ENCODE measurements at places on chromosomes 5 and 9.

DNA sequence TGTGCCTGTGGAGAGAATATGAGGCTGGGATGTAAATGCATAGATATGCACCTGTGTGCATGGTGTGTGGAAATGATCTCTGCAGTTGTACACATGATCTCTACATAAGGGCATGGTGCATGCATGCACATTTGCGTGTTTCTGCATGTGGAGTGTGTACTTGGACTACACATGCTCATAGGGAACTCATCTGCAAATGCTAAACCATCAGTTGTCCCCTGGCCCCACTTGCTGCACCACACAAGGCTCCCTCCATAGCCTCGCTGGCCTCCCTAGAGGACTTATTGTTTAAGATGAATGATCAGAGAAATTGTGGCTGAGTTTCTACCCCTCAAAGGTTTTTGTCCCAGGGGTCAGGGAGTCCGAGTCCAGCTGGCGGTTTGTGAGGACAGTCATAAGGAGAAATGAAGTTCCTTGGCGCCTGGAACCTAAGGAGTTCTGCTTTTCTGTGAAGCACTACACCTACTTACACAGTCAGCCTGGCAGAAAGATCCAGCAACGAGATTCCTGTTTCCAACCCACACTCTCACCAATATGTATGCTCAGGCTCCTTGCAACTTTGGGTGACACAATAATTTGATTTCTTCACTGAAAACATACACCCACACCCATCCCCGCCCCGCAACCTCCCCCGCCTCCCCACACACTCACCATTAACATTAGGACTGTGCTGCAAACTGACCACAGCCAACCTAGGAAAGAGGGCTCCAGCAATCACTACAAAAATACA lies 79.9 kb upstream of the CPEB4 start:
- no peak for DNase-seq

- no peak for DNase-seq
These were observed 551.3 kb downstream of the TLE1 start for GRCh38 chr9:81137976-81138568.

DNA sequence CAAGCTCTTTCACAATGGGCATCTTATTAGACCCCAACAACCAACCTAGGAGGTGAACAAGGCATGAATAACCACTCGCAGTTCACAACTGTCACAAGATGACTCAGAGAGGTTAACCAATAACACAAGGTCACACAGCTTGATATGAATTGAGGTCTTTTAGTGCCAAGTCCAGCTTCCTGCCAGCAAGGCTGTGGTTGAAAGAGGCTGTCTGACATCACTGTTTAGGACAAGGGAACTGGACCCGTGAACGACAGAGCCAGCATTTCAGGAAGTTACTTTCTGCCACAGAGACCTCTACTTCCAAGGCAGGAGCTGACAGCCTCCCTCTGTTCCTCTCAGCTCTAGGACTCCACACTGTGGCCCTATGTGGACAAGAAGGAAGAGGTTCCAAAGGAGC lies 53.4 kb upstream of the ALDH1B1 start:
- no peak for DNase-seq

GRCh38 chr9:130905125-130905901 lies 8.7 kb upstream of the QRFP start:
- DNase-seq = no peak

- DNase-seq = no peak
These were observed 16.7 kb upstream of the SLCO4C1 start for GRCh38 chr5:102312586-102313370.

DNA sequence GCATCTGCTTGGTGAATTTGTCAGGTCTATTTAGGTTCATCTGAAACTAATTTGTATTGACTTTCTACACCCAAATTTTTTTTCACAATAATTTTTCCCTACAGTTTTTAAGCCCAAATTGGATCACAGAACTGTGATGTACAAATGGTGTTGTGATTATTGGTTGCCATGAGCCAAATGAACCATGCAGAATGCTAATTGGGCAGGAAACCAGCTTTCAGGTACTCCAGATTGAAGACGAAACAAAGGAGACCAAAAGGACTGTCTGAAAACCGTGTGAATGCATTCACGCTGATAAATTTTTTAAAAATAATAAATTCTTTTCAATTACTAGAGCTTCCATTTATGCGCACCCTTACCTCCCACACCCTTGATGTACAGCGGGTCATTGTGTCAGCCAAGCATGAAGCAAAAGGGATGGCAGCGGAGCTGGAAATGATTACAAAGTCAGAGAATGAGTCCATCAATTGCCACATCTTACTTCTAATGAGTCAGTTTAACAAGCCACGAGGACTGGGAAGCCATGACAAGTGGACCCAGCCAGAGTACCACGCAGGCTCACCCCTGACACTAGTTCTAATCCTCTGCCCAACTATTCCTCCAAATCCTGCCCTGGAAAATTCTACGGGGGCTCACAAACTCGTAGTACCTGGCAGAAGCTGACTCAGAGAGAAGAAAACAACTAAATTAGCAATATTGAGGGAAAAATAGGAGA lies 66.5 kb downstream of the SEMA6A start:
- DNase-seq = no peak

DNA sequence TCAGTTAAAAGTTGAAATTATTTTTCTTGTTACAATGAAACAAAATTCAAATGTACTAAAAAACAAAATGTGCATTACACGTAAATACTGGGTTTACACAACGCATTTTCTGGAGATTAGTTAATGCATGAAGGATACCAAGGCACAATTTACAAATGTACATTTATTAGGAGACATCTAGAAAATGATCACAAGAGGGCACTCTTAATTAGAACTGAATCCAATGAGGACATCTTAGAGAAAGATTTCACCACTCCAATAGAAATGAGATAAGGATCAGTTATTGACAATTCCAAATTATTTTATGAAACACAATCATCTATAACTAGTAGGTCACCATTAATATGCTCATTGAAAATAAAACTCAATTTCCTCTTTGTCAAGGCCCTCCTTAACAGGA lies 36.6 kb upstream of the CDH12 start:
- DNase-seq = no peak

- DNase-seq = no peak
These were observed 6.0 kb upstream of the SIL1 start for GRCh38 chr5:139204196-139204595.

DNA sequence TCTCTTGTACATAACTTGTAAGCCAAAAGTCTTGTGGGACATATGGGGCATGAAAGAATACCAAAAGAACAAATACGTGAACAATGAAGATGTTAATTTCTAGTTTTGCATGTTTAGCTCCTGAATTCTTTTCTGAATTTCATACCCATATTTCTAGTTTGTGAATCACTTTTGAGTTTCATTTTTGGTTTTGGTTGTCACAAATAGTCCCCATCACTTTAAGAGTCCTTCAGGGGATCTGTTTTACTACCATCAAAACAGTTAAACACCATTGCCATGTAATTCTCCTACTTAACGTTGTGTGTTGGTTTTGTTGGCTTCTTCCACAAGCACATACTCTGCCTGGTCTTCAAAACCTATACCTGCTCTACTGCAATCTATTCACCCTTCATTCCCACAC lies 27.0 kb downstream of the VCAN start:
- no peak for DNase-seq

GRCh38 chr9:123322273-123323195 lies 33.5 kb upstream of the CRB2 start:
- DNase-seq = no peak

DNA sequence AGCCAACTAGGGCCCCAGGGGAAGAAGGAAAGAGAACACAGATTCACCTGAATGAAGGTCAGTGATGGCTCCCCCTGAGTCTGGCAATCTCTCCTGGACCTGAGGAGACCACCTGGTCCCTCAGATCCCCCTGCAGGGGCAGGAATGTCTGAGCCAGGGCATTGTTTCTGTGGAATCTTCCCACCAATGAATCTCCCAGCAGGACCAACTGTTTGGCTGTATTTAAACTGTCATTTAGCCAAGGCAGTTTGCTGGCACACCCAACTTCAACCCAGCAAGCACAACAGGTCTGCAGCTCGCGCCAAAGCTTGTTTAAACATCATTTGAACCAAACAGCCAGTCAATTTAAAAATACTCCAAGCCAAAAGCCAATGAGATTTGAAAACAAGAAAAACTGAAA lies 92.6 kb downstream of the SH3TC2 start:
- no peak for DNase-seq

- no peak for DNase-seq
These were observed 5.6 kb downstream of the HOMER1 start for GRCh38 chr5:79508354-79508753.

DNA sequence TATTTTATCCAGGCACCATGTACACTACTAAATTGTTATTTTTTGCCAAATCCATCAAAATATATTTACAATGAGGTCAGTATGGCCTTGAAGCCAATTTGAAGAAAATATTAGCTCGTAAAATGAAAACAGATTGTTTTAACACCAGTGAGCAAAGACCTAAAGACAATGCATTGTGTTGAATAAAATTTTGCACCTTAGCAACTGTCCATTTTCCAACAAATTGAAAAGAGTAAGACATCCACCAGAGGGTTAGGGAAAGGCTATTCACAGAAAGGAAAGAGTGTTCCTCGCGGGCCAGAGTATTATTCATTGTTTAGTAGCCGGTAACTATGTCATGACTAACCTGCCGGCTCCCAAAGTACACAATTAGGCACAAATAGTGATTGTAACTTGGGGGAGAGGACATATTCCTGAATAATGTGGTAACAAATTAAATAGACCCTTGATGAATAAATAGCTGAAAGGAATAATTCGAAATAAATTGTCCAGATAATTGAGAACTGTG lies 213.3 kb downstream of the DNAH5 start:
- DNase-seq = no peak

DNA sequence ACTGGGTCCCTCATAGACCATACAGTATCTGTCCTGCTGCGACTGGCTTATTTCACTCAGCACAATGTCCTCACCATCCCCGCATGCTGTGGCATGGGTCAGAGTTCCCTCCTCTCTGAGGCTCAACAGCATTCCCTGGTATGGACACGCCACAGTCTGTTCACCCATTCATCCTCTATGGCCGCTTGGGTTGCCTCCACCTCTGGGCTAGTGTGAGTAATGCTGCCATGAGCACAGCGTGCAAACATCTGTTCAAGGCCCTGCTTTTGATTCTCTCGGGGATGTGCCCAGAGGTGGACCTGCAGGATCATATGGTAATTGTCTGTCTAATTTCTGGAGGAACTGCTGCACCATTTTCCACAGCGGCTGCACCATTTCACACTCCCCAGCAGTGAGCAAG lies 5.5 kb upstream of the FBP2 start:
- DNase-seq = no peak

- DNase-seq = no peak
These were observed 164.8 kb upstream of the VCAN start for GRCh38 chr5:83306572-83307241.

- DNase-seq = no peak
These were observed 38.5 kb downstream of the DDX31 start for GRCh38 chr9:132631280-132631679.

DNA sequence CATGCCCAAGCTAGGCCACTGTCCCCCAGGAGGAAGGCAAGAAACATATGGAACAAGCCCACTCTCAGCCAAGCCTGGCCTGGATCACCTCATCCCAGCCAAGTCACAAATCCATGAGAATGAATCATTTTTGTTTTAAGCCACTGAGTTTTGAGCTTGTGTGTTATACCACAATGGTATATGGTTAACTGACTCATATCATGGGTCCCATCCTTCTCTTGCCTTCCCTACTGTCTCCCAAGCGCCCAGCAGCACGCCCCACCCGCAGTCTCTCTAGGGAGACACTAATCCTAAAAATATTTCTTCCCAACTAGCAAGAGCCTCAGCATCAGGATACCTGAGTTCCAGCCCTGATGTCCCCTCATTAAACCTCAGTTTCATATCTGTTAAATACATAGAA lies 248.1 kb downstream of the CDK5RAP2 start:
- DNase-seq = no peak

- no peak for DNase-seq
These were observed 597.5 kb upstream of the MEF2C start for GRCh38 chr5:89480406-89481007.

DNA sequence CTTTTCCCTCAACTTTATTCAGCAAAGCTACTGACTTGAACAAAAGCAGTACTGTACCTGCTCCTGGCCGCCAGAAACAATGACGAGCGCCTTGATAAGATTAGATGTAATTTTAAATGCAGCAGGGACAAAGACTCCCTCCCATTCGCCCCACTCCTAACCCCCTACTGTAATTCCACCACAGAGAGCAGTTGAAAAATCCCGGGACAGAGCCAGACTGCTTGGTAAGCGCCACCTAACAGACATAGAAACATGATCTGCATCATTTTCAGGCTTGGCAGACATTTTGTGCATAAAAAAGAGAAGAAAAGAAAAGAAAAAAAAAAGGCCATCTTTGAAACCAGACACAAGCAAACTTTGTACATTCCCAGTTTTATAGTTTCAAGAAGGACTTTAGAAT lies 81.9 kb downstream of the ISL1 start:
- no peak for DNase-seq

DNA sequence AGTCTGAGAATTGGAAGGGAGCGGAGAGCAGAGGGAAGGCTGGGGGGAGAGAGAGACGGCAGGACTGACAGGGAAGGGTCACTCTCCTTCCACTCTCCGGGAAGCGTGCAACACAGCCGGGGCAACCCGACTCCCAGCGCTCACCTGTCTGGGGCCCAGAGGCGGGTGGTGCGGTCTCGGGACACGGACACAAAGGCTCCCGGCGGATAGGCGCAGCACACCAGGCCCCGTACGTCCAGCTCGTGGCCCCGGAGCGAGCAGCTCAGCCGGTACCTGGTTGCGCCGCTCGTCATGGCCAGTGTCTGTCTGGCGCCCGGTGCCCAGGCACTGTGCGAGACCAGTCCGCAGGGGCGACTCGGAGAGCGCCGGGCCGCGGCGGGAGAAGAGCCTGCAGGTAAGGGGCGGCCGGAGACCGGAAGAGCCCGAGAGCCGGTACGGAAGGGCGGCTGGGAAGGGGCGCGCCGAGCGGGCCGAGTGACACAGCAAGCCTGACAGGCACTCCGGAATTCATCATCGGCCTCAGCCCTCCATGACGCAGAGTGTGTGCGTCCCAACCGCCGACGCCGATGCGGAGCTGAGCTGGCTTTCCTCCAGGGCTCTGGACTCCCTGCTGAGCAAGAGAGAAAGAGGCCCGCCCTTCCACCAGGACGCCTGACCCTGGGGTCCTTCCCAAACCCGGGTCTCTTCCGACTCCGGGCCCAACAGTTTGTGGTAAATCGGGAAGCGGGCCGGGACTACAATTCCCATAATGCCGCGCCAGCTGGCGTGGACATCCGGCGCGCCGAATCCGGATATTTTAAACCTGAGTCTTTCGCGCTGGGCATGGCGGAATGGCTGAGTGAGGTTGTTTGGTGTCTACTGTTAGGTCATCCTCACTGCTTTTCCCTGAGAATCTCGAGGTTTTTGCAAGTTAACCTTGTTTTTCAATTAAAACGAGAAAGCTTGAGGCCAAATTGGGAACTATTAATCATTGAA lies at the start of gene PLAA:
Gene PLAA (minus strand): TSS at position 490 of the 975 bp plus-strand sequence. CDS start 197 bp downstream, at position 293.
- peak; percentile 99 for DNase-seq

GRCh38 chr5:17951392-17952169 lies 317.3 kb downstream of the TAF11L14 start:
- no peak for DNase-seq

GRCh38 chr5:111699976-111700375 lies 57.0 kb downstream of the NREP start:
- DNase-seq = no peak

GRCh38 chr5:149666212-149666852 lies 63.8 kb upstream of the PPARGC1B start:
- no peak for DNase-seq

GRCh38 chr5:159156426-159157238 lies 52.7 kb downstream of the RNF145 start:
- peak; percentile 21 for DNase-seq

Measured in right kidney (tissue), 9 donors.